ENCODE measurements at places on chromosomes 4 and X.
A peak's percentile ranks its signal among the peaks of the same experiment; 100 is the strongest.

GRCh38 chrX:120260369-120260768, 9.8 kb downstream of the ZBTB33 start:
- DNase-seq, result no peak

- no peak for DNase-seq
Measured at GRCh38 chrX:37679230-37679629, 6.4 kb upstream of the XK start.

DNA sequence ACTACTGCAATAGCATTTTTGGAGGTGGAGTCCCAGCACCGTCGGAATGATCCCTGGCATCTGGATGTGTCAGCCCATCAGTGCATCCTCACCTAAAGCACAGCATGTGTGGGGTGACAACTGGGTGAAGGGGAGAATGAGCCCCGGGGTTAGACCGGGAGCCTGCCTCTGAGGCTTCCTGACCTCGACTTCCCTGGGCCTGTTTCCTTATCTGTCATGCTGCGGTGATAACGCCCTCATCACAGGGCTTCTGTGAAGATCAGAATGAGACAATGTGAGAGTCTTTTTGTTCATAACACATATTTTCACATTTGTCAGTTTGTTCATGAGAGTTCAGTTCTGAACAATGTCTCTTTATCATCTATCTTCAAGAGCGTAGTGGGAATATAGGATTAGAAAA, 31.1 kb upstream of the PDLIM3 start:
- DNase-seq, result no peak

GRCh38 chr4:14837860-14838259, 164.4 kb upstream of the CPEB2 start:
- DNase-seq, result peak; percentile 18

GRCh38 chr4:52751487-52751911, 274 bp upstream of the ERVMER34-1 start:
- DNase-seq, result peak; percentile 72

DNA sequence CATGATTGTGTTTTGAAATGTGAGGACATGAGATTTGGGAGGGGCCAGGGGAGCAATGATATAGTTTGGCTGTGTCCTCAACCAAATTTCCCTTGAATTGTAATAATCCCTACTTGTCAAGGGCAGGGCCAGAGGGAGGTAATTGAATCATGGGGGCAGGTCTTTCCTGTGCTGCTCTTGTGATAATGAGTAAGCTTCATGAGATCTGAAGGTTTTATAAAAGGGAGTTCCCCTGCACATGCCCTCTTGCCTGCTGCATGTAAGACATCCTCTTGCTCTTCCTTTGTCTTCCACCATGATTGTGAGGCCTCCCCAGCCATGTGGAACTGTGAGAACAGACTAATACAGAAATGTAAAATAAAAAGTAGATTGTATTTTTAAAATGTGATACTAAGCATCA, 1294.9 kb downstream of the ADGRL3 start:
- DNase-seq, result no peak

- DNase-seq, result no peak
Measured at GRCh38 chr4:108820492-108821350, 57.9 kb upstream of the ETNPPL start.

GRCh38 chr4:47631161-47631560, 146.1 kb downstream of the ATP10D start:
- no peak for DNase-seq

GRCh38 chrX:115966920-115967319, 203.6 kb upstream of the AGTR2 start:
- no peak for DNase-seq

- no peak for DNase-seq
Measured at GRCh38 chr4:171118091-171118490, 695.1 kb upstream of the GALNTL6 start.

GRCh38 chrX:131792356-131792749, 230.7 kb upstream of the STK26 start:
- peak; percentile 94 for DNase-seq

DNA sequence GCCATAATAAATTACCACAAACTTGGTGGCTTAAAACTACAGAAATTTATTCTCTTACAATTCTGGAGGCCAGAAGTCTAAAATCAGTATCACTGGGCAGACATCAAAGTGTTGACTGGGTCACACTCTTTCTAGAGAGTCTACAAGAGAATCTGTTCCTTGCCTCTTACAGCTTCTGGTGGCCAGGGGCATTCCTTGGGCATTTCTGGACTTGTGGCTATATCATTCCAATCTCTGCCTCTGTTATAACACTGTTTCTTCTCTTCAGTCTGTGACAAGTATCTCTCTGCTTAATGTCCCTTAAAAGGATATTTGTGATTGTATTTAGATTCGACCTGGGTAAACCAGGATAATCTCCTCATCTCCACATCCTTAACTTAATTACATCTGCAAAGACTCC, 207.3 kb upstream of the DCAF8L1 start:
- DNase-seq, result no peak

DNA sequence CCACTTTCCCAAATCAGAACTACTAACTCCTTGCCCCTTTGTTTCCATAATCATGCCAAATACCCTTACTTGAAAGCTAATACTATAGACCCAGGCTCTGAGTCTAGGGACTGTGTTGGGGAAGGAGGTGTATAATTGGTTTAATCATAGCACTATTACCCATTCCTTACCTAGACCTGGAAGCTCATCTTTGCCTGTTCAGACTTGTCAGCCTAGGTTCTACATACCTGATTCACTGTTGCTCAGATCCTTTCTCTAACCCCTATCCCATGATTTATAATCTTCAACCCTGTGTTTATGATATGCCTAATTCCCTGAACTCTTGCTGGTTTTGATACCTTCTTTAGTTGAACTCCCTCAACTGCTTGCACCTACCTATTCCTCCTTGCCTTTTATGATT, 123.1 kb upstream of the GRIA3 start:
- no peak for DNase-seq

GRCh38 chrX:79368441-79368840, 1.3 kb upstream of the ITM2A start:
- no peak for DNase-seq

- no peak for DNase-seq
Measured at GRCh38 chr4:153170407-153170806, 33.8 kb upstream of the TRIM2 start.

DNA sequence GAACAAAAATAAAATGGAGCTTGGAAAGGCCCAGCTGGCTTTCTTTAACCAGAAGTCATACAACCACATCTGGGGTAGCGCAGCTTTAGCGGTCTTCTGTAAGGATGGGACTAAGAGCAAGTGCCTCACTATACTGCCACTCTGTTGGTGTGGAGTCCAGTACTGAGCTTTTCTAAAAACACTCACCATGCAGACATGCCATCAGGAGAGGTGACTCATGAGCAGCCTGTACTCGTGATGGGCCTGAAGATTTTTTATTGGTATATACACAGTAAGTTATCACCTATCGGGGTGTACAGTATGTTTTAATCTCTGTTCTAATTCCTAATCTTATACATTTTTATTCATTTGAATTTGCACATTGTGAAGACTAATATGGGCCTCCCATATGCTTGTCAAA, 9.6 kb downstream of the PPP3CA start:
- DNase-seq, result no peak

- no peak for DNase-seq
Measured at GRCh38 chr4:145195167-145195952, 15.0 kb upstream of the OTUD4 start.

DNA sequence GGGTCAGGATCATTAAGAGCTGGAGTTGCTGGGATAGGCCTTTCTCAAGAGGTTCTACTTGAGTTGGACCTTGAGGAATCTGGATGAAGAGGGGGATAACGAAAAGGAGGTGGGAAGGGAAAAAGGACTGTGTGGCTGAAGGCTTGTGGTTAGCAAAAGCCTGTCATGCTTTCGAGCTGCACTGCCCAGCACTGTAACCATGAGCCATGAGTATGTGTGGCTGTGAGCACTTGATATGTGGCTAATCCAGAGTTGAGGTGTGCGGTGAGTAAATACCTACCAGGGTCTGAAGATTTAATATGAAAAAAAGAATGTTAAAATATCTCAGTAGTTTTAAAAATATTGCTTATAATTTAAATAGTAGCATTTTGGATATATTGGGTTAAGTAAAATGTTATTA, 11.4 kb downstream of the TMEM165 start:
- DNase-seq, result no peak

GRCh38 chrX:110241816-110242215, 76.1 kb downstream of the AMMECR1 start:
- DNase-seq, result no peak

DNA sequence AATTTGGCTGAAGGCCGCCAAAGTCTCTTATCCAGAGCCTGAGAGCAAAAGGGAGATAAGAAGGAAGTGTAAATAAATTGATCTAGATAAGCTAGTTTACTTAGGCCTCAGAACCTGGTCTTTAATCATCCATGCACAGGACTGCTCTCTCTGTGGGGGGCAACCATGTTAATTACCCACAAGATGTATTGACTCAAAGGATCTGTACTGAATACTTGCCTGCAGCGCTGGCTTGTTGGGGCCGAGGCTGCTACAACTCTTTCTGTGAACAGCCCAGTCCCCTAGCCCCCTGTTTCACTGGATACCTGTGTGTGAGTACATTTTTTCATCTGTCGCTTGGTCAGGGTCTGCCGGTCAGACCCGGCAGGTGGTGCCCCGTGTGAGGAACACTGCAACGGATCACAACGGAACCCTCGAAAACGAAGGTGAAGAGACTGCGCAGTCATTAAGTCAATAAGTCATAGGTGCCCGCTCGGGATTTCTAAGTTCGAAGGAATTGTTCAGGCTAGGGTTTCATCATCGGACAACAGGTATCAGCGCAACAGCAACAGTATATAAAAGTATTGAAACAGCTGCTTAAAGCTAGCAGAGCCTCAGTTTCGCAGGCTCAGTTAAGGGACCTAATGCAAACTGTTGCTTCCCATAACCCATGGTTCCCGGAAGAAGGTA, 8.3 kb downstream of the MAGEA11 start:
- no peak for DNase-seq

- no peak for DNase-seq
Measured at GRCh38 chr4:33961761-33962160, 2282.6 kb downstream of the ARAP2 start.

Measured in breast epithelium (tissue), 4 donors.